Neuronal stem cell (in vitro differentiated cells): ENCODE measurements at places on chromosomes 3 and 15.

DNA sequence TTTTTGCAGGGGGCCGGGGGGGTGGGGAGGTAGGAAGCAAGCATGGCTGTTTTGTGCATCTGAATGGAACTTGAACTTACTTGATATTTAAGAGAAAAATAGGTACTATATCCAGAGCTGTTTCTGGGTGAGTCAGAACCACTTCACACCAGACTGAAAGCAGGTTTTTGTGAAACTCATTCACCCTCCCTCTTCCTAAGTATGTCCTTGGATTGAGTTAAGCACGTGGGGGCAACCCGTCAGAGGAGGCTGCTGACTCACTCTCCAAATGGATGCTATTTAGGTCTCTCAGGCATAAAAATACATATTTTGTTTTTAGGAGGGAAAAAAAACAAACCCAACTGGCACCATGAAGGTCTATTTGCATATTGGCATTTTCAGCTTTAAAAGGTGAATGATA, 270.3 kb downstream of the RYR3 start:
- no peak for DNase-seq

DNA sequence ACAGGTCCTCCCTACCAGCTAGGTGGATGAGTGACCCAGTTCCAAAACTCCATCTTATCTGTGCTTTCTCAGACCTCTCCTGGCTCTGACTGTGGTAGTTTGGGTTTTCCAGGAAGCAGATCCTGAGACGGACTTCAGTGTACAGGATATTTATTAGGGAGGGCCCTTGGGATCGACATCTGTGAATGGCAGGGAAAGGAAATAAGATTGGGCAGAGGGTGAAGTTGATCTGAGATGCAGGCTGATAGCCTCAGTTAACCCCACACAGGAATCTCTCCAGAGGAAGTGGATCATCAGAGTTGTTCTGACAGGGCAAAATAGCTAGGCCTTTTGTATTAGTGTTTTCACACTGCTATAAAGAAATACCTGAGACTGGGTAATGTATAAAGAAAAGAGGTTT, 16.7 kb upstream of the MAPK6 start:
- DNase-seq, result no peak

- no peak for DNase-seq
These were observed 13.7 kb downstream of the USP13 start for GRCh38 chr3:179666436-179667035.

DNA sequence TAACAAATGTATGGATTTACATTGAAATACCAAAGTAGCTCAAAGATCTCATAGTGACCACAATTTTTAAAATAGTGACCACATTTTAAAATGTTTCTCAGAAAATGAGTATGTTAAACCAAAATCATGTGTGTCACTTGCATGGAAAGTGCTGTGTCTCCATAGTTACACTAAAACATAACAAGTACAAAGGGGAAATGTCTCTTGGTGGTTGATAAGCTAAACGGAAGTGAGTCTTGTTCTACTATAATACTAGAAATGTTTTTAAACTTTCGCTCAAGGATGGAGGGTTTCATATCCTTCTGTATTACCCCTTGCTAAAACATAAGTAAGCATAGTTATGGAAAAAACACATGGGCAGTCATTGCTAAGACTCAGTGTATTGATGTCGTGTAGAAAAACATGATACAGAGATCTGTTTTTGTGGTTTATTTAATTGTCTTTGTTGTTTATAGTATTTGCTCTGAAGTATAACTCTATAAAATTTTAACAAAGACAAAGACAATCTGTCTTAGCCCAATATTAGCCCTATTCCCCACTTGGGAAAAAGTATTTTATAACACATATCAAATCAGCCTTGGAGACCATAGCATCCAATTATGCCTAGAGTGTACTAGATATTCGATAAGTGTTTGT, 27.0 kb upstream of the DENND4A start:
- no peak for DNase-seq
